CD4-positive, alpha-beta T cell (primary cell): ENCODE measurements at places on chromosomes 12 and 14.

GRCh38 chr12:122880155-122880667 lies 15.7 kb downstream of the VPS37B start:
- no peak for DNase-seq

DNA sequence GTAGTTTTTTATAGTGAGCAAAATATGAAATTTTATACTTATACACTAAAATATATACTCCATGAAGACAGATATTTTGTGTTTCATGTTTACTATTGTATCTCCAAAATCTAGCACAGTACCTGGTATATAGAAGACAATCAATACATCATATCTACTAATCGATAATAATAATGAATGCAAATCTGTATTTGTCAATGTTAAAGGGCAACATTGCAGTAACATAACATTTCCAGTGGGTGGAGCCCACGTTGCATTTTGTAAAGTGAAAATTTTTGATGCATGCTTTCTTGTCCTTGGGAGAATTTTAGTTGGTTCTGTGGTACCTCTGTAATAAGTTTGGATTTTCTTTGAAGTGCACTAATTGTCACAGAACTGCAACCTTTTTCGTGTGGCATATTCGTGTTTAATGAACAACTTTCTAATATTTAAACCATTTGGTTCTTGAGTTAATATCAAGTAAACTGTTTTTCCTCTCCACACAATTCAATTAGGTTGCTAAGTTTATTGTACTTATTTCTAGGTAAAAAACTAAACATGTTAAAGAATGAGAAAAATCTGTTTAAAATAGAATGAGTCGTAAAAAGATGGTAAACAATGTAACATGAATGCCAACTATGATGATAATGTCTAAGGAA lies 47.4 kb downstream of the AVPR1A start:
- DNase-seq, result peak; percentile 16

DNA sequence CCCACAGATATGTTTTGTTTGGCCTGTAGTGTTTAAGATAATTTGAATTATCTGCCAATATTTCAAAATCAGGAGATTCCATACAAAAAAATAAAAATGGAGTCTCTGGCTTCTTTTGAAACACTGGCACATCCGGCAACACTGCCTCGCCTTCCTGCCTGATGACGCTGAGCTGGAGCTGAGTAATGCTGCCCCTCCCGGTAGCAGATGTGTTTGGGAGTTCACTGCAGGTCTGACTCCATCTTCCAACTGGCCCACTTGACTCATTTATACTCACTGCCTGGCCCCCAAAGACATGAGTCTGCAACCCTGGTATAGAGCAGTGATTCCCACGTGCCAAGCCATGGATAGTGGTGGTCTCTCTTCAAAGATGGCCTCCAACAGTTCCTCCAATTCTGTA lies 7.4 kb downstream of the CIT start:
- DNase-seq, result no peak

DNA sequence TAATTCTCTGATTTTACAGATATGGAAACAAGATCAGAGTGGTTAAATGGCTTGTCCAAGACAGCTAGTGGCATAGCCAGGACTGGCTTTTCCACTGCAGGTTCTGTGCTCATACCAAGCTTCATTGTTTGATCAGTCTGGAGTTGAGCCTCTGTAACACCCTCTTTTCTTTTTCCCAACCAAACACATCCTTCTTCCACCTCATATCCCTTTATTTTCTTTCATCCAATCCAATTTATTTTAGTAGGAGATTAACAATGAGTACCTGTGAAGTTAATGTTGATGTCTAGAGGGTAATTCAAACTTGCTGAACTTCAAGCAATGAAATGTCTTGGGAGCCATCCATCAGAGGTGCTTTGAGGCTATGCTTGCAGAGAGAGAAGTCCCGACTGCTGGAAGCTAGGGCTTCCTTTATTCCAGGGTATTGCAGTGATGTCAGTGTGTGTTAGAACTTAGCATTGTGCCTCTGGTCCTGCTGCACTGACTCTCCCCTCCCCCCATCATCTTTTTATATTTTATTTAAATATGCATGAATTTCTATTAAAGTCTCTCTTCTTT lies 452.1 kb upstream of the PDE3A start:
- no peak for DNase-seq
